ENCODE measurements at places on chromosomes 4 and X. TPM values are rescaled to one million over a fixed set of nuclear protein-coding genes. Genes with fewer than 3 reads are reported as not detected.

DNA sequence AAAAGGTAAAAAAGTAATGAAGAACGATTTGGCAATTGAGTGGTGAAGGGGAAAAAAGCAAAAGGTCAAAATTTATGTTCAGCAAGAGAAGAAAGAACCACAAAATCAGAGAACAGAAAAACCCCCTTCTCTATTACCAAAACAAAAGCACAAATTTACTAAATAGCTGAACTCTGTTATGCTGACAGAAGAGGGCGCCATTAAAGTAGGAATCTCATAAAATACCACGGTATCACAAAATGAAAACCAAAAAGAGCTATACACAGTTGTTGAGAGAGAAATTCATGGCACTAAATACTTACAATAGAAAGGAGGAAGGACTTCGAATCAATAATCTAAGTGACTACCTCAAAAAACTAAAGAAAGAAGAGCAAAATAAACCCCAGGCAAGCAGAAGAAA, 69.6 kb upstream of the CXorf66 start:
- H3K27me3 ChIP-seq: no peaks in the 10 kb centered on the region
- H3K4me1 ChIP-seq: no peaks in the 10 kb centered on the region
- no peak overlapping the region for H3K27ac ChIP-seq
- no peaks in the 10 kb centered on the region for H3K36me3 ChIP-seq
- no peak overlapping the region for H3K4me3 ChIP-seq

DNA sequence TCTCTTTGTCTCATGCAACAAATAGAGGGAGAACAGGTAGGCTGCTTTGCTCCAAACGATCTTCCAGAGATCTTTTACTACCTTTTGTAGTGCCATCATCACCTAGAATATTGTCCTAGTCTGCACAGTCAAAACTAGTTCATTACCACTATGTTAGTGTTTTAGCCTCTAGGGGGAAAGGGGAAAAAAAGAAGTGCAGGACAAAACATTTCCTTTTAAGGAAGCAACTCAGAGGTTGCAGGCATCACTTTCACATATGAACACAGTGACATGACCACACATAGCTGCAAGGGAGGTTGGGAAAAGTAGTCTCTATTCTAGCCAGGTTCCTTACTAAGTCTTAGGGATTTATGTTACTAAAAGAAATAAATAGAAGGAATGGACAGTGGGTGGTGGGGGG, 39.3 kb upstream of the RAP2C start:
- peaks cover 1% of the 10 kb centered on the region for H3K27me3 ChIP-seq
- no peak overlapping the region for H3K27ac ChIP-seq
- no peak for DNase-seq
- no peaks in the 10 kb centered on the region for H3K4me1 ChIP-seq
- no peaks in the 10 kb centered on the region for H3K36me3 ChIP-seq

GRCh38 chrX:20693078-20693477, 426.4 kb upstream of the RPS6KA3 start:
- DNase-seq: no peak
- H3K27me3 ChIP-seq: no peaks in the 10 kb centered on the region
- no peaks in the 10 kb centered on the region for H3K36me3 ChIP-seq
- no peaks in the 10 kb centered on the region for H3K4me1 ChIP-seq

GRCh38 chr4:139665690-139666529, at the start of gene MGST2:
Gene MGST2 (plus strand): TSS chr4:139665819. CDS start chr4:139666020, 201 bp downstream.
- peak; percentile 65 for DNase-seq
- peak within 1 kb of the TSS; percentile 74 for H3K27ac ChIP-seq
- H3K4me1 ChIP-seq: peaks cover 17% of the 10 kb centered on the region
- H3K36me3 ChIP-seq: no peaks in the 10 kb centered on the region
- H3K4me3 ChIP-seq: peak within 1 kb of the TSS; percentile 91
- peaks cover 3% of the 10 kb centered on the region for H3K27me3 ChIP-seq

DSPP gene
- not detected for total RNA-seq

FATE1 gene
- not detected for total RNA-seq

Data from glutamatergic neuron (in vitro differentiated cells).